ENCODE measurements at places on chromosomes 11 and 22.

GRCh38 chr22:17569971-17570511 is 6.7 kb downstream of the SLC25A18 start:
- no peak for DNase-seq

- no peak for DNase-seq
These were observed 7.0 kb downstream of the ASRGL1 start for GRCh38 chr11:62344210-62344609.

DNA sequence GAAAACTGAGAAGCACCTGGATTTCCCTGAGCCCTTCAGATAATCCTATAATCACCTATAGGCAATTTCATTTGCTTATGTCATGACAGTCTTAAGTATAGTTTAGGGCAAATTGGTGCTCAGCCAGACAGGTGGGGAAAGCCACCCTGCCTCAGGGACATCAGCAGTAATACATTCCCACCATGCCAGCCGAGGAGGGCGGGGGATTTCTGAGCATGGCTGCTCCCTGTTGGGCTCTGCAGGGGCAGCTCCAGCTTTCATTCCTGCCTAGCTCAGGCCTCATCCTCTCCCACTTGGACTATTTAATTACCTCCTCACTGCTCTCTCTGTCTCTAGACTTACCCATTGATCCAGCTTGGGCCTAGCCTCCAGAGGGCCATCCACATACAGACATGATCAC is 9.0 kb upstream of the DRD2 start:
- DNase-seq, result no peak

DNA sequence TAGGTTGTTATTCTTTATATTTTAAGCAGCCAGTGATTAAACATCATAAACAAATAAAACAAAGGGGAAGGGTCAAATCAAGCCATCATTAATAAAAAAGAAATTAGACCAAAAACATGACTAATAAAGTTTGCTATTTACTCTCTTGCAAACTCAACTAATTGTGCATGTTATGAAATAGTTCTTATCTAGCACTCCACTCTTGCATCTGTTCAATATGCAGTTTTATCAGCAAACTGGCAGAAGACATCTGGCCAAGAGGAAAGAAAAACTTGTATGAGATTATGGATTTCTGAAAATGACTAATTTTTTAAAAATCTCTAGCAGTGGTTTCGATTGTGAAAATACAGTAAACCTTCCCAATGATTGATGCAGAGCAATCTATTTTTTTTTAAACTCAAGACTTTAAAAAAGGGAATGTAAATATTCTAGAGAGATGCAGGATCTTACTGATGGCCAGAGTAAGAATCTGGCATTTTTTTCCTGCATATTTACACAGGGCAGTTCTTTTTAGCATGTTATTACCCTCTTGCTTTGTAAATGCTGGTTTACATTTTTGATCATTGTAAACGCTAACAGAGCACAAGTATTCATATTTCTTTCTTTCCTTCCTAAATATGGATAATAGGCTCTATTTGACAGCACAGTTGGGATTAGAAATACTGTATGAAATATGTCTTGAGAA is 83.3 kb downstream of the GRIA4 start:
- no peak for DNase-seq
